ENCODE measurements at places on chromosomes 3 and 15. TPM values are rescaled to one million over a fixed set of nuclear protein-coding genes. Genes with fewer than 3 reads are reported as not detected.

The KNG1 gene
- not detected for total RNA-seq

DNA sequence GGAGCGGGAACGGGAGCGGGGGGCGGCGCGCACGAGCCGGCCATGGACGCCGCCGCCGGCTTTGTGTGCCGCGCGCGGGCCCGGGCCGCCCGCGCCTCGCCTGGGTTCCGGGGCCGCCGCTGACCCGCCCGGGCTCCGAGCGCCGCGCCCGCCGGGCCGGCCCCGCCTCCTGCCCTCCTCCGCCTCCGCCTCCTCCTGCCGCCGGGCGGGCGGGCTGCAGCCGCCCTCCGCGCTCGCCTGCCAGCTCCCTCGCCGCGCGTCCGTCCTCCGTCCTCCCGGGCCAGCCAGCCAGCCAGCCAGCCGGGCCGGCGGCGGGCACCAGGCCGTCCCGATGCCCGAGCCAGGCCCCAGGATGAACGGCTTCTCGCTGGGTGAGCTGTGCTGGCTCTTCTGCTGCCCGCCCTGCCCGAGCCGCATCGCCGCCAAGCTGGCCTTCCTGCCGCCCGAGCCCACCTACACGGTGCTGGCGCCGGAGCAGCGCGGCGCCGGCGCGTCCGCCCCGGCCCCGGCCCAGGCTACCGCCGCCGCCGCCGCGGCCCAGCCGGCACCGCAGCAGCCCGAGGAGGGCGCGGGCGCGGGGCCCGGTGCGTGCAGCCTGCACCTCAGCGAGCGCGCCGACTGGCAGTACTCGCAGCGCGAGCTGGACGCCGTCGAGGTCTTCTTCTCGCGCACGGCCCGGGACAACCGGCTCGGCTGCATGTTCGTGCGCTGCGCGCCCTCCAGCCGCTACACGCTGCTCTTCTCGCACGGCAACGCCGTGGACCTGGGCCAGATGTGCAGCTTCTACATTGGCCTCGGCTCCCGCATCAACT lies at the start of gene ABHD17C:
Gene ABHD17C, plus strand, starts transcription at position 212 of the 812 bp plus-strand sequence. Its CDS starts 120 bp downstream, at position 332.
- DNase-seq, result peak; percentile 27

- no peak for DNase-seq
Observed at GRCh38 chr3:160879859-160880258, 123.8 kb downstream of the PPM1L start.

The ADGRG7 gene
- not detected for total RNA-seq

The POPDC2 gene
- 1.1 TPM for total RNA-seq

DNA sequence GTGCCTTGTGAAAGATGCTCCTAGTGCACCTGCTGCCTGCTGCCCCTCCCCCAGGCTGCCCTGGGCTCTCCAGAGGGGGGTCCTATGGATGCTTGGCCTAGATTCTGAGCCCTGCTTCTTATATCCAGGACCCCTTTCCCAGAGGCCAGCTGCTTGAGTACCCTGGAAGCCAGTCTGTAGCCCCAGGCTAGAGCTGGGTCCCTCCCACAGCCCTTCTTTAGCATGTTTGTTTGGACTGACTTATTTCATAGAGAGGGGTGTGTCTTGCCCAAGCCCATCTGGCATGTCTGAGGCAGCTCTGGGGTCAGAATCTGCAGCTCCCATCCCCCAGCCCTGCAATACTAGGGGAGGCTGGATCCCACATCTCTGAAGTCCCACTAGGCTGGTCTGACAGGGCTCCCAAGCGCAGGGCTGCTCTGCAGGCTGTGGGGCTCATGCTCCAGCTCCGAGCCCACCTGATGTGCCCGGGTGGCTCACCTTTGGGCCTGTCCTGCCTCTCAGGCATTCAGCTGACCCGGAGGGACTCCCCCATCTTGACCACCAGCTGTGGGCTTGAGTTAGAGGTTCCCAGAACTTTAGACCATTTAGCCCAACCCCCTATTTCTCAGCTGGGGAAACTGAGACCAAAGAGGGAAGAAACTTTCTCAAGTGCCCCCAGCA lies 3.1 kb downstream of the CHRNB4 start:
- no peak for DNase-seq

DNA sequence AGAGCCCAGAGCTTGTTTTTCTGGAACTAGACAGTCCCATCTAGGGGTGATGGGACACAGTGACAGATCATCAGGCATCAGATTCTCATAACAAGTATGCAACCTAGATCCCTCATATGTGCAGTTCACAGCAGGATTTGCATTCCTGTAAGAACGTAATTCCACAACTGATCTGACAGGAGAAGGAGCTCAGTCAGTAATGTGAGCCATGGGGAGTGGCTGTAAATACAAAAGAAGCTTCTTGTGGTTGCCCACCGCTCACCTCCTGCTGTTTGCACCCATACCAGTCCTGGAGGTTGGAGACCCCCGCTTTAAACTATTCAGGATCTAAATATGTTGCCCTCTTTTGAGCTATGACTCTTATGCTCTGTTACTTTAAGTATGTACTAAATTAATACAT lies 167.3 kb downstream of the ALCAM start:
- DNase-seq, result no peak

- no peak for DNase-seq
Observed at GRCh38 chr3:13158408-13158807, 85.2 kb upstream of the IQSEC1 start.

The BCHE gene
- total RNA-seq, result 6.3 TPM
